ENCODE measurements at places on chromosomes 5 and 9.

DNA sequence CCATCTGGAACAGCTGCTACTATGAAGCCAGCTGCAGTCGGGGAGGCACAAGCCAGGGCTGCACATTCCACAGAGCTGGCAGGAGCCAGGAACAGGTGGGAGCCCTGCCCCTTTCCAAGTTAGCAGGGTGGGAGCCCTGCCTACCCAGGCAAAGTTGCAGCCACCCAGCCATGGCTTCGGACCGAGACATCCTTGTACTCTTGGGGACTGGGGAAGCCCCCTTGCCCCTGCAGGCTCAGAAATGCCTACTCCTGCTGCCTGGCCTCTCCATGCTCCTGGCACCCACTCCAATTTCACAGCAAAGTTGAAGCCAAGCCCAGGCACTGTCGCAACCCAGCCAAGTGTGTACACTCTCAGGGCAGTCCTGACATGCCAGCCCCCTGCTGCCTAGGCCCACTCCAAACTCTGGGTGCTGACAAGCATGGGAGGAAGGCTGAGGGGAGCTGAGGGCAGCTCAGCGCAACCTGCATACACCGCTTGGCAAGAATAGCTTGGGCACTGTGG is 165.1 kb downstream of the RNF180 start:
- no peak for DNase-seq

GRCh38 chr5:179821298-179822058 is 773 bp downstream of the SQSTM1 start:
- peak; percentile 93 for DNase-seq

DNA sequence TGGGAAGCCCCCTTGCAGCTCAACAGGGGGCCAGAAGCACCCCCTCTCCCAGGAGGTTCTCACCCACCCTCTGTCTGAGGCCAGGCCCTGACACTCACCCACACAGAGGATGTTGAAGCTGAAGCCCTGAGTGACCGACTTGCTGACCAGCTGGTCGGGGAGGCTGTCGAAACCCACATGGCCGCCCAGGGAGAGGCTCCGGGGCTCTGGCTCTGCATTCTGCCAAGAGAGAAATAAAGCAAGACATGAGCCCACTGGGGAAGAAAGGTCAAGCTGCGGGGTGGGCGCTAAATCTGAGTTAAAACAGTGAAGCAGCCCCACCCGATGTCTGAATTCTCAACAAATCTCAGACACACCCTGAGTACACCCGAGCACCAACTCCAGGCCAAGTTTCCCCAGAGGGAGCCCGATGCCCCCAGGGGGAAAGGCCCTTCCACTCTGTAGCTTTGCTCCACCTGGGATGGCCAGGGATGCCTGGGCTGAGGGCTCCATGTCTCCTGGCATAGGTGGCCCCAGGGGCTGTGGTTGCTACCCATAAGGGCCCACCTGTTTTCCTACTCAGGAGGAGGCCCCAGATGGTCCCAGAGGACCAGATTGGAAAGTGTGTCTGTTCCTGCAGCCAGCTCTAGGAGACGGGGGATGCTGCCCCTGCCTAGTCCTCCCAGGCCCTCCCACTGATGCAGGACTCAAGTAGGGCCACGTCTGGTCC is 11.6 kb downstream of the SEPTIN8 start:
- DNase-seq, result no peak

DNA sequence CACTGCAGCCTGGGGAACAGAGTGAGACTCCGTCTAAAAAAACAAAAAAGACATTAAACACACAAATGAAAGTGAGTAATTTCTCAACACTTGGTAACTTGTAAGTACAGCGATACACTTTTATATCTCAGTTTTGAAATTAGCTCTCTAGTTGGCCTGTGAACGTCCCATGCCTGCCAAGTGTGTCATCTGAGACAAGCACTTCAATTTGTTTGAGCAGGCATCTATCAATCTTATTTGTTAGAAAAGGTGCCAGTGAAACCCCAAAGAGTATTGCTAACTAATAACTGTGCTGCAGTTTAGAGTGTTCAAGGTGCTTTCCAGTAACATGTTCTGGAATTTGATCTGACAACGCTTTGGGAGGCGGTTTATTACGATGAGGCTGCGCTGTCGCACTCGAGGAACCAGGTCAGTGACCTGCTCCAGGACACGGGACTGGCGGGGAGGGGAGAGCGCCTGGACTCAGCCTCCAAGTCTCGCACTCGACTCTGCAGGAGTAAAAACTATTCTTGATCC is 1.1 kb upstream of the SPIN1 start:
- peak; percentile 5 for DNase-seq

GRCh38 chr9:33435821-33436277 is 11.5 kb downstream of the AQP3 start:
- no peak for DNase-seq

DNA sequence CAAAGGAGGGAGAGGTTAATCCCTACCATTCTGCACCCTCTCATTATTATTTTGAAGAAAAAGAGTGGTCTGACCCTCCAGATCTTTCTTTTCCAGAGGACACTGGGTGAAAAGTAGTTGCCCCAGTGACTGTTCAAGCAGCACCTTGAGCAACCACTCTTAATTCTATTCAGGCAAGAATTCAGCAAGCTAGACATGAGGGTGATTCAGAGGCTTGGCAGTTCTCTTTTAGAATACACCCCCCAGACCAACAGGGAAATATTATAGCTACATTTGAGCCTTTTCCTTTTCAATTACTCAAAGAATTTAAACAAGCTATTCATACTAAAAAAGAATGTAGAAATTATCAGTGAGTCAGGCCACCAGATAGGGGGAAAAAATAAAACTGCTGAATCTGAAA is 178.3 kb downstream of the MRPS30 start:
- no peak for DNase-seq

GRCh38 chr5:138967791-138968448 is 92.8 kb upstream of the LRRTM2 start:
- no peak for DNase-seq

DNA sequence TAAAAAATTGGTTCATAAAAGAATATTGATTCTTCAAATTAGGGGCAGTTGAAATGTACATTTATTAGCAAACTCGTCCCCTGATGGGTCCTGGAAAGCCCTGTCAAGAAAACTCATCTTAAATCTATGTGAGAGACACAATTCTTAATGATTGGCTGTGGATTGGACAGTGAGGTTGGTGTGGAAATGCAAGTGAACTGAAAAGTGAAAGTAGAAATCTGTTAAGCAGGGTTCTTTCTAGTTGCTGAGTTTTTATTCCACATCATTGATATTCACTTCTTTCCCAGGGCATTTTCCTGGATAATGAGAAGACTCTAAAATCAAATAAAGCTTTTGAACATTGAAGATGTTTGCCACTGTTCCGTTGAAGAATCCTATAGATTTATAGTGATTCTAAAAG is 292.4 kb downstream of the MAST4 start:
- DNase-seq, result no peak

- DNase-seq, result peak; percentile 23
Measured at GRCh38 chr5:174453690-174454089, 270.7 kb upstream of the MSX2 start.

- no peak for DNase-seq
Measured at GRCh38 chr9:37801287-37801850, 772 bp downstream of the DCAF10 start.

DNA sequence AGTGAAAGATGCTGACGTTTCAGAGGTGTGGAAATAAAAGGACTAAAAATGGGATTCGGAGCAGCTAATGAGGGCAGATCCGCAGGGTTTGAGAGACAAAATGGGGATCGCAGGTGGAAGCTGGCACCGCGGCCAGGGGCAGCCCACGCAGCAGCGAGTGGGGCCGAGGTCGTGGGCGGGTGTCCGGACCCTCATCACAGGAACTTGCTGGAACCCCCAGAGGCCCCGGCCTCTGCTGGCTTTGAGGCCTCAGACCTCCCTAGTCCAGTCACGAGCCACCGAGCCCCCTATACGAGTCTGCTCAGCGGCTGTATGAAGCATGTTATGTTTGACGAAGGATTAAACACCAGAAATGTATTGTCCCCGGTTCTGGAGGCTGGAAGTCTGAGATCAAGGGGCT is 45.8 kb upstream of the FCN1 start:
- DNase-seq, result no peak

DNA sequence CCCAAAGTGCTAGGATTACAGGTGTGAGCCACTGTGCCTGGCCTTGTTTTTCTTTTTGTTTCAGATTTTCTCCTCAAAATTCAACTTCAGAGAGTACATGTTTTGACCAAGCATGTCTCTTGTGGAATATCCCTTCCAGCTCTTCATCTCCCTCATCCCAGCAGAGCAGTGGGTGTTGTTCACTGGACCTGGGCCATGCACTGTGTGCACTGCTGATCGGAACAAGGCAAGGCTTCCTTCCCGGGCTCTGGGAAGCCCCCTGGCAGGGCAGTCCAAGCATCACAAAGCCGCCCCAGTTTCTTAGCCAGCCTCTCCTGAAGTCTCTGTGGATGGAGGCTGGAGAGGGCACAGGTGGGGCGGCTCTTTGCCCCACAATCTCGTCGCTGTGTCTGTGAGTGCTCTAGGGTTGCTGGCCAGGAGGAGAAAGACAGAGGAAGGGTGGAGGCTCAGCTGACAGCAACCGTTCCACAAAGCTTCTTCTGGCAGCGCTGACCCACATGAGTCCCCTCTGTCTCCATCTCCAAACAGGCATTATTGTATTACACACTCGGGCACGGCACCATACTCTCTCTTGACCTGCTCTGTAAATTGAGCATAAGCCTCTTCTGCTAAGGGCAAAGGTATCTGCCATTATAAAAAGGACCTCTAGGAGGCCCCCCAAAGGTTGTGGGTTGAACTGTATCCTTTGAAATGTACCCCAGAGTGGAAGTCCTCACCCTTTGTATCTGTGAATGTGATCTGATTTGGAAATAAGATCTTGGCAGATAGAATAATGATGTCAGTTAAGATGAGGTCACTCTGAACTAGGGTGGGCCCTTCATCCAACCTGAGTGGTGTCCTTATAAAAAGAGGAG is 89.6 kb downstream of the TARS1 start:
- DNase-seq, result no peak

- DNase-seq, result no peak
Measured at GRCh38 chr9:96487029-96487396, 37.0 kb downstream of the HABP4 start.

DNA sequence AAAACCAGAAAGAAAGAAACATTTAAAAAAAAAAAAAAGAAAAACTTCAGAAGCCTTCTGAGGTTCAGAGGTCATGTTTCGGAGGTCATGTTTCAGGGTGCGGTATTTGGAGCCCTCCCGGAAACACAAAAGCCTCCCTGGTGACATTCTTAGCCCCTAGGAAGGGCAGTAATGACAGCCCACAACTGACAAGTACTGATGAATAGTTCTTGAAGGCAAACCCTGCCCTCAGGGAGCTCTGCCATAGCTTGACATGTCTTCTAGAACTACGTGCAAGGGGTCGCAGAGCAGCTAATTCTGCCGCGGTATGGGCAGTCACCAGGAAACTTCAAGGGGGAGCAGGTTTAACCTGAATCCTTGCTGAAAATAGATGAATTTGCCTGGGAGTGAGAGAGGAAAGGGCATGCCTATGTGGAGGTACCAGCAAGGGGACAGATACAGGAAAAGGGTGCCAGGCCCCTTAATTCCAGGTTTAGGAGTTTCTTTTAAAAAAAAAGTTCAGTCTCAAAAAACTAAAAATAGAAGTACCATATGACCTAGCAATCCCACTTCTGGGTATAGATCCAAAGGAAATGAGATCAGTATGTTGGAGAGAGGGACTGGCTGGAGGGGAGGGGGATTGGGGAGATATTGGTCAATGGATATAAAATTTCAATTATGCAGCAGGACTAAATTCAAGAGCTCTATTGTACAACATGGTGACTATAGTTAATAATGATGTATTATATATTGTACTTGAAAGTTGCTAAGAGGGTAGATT is 98.4 kb downstream of the C9orf152 start:
- DNase-seq, result no peak

DNA sequence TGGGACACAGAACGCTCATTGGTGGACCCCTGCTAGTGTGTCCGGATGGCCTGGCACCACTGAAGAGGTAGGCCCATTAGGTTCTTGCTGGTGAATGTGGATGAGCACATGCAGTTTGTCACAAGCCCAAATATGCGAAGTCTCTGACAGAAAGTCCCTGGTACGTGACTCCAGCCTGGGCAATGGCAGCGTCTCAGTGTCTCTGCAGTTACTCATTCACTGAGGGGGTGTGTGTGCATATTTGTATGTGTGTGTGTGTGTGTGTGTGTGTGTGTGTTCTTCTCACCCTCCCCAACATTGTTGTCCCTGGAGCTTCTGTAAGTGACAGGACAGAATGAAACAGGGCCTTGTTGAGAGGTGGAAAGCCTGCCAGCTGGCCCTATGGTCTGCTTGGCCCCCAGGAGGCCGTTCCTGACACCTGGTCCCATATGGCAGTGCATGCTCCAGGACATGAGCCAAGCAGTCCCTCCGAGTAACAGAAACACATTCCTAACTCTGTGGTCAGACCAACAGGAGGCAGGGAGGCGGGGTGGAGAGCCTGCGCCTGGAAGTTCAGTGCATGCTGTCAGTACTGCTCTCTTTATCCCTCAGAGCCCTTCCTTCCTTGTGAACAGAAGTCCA is 169.9 kb downstream of the SLC28A3 start:
- DNase-seq, result no peak

DNA sequence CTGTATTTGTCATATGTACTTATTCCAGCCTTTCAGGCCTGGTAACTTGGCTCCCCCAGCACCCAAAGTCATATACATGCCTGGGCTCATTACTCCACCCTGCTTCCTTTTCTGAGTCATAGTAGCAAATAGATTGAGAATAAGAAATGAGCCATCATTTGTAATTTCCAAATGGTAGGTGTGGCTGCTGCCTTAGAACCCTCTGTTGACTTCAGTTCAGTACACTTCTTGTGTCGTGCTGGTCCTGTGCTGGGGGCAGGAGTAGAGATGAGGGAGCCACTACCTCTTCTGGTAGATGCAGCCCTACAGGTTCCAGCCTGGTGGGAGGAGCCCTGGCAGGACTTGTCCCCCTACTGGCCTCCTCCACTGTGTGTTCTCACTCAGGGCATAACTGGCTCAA is 11.1 kb downstream of the GM2A start:
- DNase-seq, result no peak

DNA sequence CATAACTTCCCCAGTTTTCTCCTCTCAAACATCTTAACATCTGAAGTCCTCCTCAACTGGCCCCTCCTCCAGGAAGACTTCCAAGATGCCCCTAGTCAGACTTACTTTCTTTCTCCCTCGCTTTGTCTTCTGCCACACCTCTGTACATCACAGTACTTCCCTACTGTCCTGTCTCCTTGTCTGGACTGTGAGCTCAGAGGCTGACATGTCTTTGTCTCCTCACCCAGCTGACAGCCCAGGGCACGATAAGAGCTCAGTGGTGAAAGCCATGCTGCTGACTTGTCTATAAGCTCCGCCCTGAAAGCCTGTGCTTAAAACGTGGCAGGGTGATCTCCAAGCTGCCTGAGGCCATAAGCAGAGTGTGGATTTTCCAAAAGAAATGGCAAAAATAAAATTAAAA is 33.0 kb upstream of the SLC25A51 start:
- no peak for DNase-seq

GRCh38 chr9:88892724-88893123 is 98.5 kb upstream of the S1PR3 start:
- no peak for DNase-seq

- no peak for DNase-seq
Measured at GRCh38 chr9:16133556-16134227, 580.8 kb downstream of the CCDC171 start.

GRCh38 chr9:114235033-114235661 is 79.8 kb downstream of the COL27A1 start:
- DNase-seq, result no peak

- DNase-seq, result no peak
Measured at GRCh38 chr9:118609355-118610044, 759.7 kb downstream of the BRINP1 start.

GRCh38 chr9:14189578-14189977 is 124.4 kb downstream of the NFIB start:
- DNase-seq, result no peak
